Activated CD8-positive, alpha-beta memory T cell treated with anti-CD3 and anti-CD28 coated beads for 24 hours (primary cell): ENCODE measurements at places on chromosomes 5 and 9.

DNA sequence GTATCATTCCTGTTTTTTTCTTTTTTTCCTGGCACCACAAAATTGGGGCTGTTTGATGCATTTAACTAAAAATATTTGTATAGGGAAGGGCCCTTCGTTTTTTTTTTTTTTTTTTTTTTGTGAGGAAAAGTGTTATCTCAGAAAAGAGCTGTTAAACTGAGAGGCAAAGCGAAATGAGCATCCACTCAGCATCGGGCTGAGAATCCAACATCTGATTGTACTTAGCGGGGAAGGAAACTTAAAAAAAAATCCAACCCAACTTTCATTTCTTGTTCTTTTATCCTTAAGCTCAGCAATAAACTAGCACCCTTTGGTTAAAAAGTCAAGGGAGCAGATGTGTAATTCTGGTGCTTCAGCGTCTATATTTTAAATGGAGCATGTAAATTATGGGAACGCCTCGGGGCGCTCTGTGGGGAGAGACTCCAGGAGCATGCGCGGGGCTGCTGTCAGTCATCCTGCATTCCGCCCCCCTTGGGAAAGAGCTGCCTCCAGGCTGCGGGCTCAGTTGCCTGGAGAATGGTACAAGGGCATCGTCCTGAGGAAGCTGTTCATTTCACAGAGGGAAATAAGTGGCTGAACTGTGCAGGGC lies 33.3 kb downstream of the DMRT2 start:
- DNase-seq = no peak

- DNase-seq = no peak
Measured at GRCh38 chr5:39755452-39755851, 330.7 kb upstream of the DAB2 start.

DNA sequence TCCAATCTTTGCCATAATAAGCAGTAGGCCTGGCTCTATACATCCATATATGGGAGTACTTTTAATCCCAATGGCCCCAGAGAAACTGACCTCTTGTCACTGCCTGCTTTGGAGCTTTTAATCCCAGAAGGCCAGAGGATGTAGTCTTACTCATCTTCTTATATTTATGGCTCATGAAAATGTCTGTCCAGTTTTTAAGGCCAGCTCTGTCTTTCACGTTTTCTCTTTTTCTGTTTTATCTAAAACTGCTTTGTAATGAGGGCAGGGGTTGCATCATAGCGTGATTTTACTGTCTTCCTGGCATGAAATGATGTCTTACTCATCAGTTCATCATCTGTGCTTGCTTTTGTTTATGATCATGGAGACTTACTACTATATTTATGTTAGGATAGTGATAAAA lies 1094.9 kb downstream of the MAT2B start:
- DNase-seq = no peak

DNA sequence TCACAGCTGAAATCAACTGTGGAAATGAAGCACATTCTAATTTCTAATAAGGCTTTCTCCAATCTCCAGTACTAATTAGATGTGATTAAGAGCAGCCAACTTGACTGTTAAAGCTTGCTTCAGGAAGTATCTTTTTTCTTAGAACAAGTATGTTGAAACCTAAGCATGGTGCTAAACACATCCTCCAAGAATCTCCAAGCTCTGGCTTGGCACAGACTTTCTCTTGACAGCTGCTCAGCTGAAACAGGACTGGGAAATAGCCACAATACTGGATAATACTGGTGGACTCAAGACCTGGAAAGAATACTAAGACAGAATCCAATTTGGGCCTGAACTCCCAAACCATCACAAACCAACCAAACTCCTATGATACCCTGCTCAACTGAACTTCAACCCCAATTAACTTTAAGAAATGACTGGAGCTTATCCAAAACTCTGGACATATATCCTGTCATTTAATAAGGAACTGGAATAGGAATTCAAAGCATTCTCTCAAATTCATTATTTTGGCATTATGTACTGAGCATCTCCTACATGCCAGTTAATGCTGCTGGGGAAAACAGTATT lies 16.2 kb downstream of the PRKAA1 start:
- no peak for DNase-seq

GRCh38 chr9:97412626-97413385 lies 910 bp downstream of the TDRD7 start:
- no peak for DNase-seq

- no peak for DNase-seq
Measured at GRCh38 chr5:132132138-132132537, 58.5 kb downstream of the CSF2 start.

DNA sequence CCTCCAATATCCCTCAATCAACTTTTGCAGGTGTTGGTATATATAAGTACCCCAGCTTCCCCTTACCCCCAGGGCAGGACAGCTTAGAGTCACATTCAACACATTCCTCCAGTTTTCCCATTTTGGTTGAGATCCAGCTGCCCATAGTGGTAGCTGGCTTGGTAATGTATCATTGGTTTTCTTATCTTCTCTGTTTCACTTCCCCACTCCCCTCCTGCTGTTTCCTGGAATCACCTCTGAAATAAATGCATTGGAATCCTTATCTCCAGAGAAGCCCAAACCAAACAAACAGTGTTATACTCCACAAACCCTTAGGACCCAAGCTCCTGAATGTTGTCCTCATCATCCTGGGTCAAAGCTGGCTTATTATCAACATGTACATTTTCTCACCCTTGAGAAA lies 184.8 kb downstream of the TMEM38B start:
- no peak for DNase-seq

DNA sequence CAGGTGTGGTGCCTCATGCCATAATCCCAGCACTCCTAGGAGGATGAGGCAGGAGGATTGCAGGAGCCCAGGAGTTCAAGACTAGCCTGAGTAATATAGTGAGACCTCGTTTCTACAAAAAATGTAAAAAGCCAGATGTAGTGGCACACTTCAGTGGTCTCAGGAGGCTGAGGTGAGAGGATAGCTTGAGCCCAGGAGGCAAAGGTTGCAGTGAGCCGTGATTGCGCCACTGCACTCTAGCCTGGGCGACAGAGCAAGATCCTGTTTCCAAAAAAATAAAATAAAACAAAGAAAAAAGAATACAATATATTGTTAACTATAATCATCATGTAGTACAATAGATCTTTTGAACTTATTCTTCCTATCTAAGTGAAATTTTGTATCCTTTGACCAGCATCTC lies 16.3 kb downstream of the NLN start:
- DNase-seq = no peak

- no peak for DNase-seq
Measured at GRCh38 chr5:113897748-113898147, 384.3 kb downstream of the YTHDC2 start.

GRCh38 chr5:73482383-73483136 lies 15.7 kb upstream of the BTF3 start:
- no peak for DNase-seq

DNA sequence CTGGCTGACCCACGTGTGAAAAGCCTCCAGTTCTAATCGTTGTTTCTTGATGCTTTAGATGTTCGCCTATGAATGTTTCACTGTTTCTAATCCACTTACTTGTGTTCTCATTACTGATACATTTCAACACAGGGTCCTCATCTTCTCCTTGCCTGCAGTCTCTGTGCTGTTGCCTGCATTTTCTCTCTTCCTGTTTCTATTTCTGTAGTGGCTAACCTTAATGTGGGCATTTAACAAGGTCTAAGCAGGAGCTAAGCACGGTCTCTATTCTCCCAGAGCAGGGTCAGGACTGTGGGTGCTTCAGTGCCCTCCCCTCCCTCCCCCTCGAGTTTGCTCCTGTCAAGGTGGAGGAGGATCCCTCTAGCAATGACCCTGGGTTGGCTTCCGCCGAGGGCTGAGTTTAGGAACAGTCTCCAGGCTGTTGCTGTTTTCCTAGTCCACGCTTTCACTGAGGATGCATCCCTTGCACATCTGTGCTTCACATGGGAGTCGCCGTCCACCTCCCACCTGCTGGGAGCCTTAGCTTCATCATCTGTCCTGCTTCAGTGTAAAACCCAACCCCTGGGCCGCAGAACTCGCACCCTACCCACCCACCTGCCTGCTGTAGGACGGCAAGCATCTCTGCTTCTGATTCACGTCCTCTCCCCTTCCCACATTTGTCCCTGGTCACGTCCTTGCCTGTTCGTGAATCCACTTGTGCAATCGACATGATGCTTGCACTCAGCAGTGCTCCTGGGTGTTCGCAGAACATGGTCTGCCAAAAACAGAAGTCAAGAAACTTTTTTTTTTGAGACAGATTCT lies 2.4 kb upstream of the EXOC3 start:
- no peak for DNase-seq

GRCh38 chr9:111691672-111692329 lies 30.4 kb downstream of the GNG10 start:
- no peak for DNase-seq

DNA sequence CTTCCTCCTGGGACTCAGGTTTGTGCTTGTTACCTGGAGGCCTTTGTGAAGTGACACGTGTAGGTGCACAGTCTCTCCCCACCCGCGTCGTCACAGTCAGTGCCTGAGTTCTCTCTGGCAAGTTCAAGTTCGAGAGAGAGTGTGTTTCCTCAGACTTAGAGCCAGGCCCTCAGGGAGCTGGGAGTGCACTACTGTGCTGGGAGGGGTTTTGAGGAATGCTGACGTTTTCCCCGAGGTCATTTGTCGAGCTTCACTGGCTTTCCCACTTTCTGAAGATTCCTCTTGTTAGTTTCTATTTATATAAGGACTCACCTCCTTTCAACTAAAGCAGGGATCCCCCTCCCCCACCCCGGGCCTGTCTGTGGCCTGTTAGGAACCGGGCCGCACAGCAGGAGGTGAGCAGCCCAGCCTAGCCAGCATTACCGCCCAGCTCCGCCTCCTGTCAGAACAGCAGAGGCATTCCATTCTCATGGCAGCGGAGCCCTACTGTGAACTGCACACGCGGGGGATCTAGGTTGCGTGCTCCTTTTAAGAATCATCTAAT lies 209.2 kb downstream of the DIRAS2 start:
- no peak for DNase-seq

GRCh38 chr5:60529001-60529400 lies 171.0 kb downstream of the DEPDC1B start:
- no peak for DNase-seq

DNA sequence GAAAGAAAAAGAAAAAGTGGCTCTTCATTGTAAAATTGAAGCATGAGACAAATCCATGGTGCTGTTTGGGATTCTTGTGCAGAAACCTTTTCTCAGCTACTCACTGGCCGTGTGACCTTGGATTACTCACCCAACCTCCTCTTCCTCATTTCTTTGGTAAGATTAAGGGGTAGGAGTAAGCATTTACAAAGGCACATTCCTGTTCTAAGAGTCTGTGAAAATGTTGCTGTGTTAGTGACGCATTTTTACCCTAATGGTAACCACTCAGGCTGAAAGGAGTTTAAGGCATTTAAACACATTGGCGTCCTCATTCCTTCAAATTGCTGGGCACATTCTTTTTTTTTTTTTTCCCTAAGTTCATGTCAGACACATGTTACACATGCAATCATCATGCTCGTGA lies 4.3 kb downstream of the RAI14 start:
- no peak for DNase-seq
